ENCODE measurements at places on chromosomes 1 and 21.

GRCh38 chr1:169729991-169730390 lies 3.9 kb downstream of the SELE start:
- DNase-seq = no peak

DNA sequence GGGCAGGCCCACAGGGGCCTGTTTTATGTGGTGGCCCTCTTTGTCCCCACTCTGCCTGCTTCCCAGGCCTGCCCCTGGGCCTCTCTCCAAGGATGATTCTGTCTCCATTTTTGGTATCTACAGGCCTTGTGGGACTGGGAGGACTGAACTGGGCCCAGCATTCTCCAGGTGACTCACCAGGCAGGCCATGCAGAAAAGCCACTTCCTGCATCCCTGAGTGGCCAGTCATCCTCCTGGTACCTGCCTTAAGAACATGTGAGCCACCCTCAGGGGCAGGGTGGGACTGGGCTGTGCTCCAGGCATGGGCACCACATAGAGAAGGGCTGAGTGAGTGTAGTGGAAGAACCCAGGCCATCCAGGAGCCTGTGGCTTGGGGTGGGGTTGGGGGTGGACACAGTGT lies 20.0 kb upstream of the BCAR3 start:
- DNase-seq = no peak

DNA sequence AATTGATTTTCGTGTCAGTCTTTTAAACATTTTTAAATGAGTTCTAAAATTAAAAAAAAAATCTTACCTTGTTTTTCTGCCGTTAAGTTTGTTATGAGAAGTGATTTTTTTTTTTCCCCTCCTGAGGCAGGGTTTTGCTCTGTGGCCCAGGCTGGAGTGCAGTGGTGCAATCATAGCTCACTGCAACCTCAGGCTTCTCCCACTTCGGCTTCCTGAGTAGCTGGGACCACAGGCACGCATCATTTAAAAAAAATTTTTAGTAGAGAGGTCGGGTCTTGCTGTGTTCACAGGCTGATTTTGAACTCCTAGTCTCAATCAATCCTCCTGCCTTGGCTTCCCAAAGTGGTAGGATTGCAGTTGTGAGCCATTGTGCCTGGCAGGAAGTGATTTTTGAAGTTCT lies 41.1 kb downstream of the MTR start:
- DNase-seq = peak; percentile 44

GRCh38 chr1:211939876-211940468 lies 95.4 kb downstream of the INTS7 start:
- DNase-seq = no peak

DNA sequence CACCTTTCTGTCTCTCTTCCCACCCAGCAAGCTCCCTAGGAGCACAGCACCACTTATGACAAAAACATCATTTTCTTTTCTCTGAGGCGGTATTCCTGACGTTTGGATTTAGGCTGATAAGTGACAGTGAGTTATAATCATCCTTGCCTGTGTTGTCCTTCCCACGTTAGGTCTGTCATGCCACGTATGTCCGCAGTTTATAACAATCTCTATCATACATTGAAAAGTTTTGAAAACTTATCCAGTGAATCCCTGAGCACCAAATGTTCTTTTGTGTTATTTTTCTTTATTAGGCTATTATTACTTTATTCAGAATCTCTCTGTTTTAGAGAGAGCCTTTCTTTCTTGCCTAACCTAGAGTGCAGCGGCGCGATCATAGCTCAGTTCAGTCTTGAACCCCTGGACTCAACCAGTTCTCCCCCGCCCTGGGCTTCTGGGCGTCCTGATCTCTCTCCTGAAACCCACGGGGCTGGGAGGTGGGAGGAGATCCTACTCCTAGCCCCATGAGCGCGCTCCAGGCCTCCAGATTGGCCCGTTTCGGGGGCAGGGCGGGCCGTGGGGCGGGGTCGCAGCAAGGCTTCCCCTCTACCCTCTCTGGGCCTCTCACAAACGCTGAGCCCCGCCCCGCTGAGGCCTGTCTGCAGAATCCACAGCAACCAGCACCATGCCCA lies at the start of gene GSTM2:
Gene GSTM2, plus strand, starts transcription at position 606 of the 671 bp plus-strand sequence. Its CDS starts 59 bp downstream, at position 665.
- no peak for DNase-seq

- peak; percentile 16 for DNase-seq
These were observed 1.1 kb upstream of the TMEM167B start for GRCh38 chr1:109089242-109090015.

DNA sequence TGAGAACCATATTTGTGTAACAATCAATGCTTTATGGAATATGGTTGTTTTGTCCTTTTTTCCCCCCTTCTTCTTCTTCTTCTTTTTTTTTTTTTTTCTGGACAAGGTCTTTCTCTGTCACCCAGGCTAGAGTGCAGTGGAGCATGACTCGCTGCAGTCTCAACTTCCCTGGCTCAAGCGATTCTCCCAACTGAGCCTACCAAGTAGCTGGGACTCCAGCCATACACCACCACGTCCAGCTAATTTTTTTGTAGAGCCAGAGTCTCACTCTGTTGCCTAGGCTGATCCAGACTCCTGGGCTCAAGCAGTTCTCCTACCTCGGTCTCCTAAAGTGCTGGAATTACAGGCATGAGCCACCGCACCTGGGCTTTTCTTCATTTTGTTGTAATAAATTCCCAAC lies 86.7 kb downstream of the FMN2 start:
- DNase-seq = no peak

DNA sequence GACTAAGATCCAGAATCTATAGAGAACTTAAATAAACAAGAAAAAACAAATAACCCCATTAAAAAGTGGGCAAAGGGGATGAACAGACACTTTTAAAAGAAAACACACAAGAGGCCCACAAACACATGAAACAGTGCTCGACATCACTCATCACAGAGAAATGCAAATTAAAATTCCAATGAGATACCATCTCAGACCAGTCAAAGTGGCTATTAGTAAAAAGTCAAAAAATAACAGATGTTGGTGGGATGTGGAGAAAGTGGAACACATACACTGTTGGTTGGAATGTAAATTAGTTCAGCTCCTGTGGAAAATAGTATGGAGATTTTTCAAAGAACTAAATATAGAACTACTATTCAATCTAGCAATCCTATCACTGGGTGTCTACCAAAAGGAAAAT lies 143.1 kb downstream of the IFI44 start:
- no peak for DNase-seq

- no peak for DNase-seq
These were observed 78.0 kb downstream of the OBSCN start for GRCh38 chr1:228285661-228286504.

- DNase-seq = no peak
These were observed 25.9 kb upstream of the NID1 start for GRCh38 chr1:236090741-236091147.

GRCh38 chr1:219277304-219278105 lies 103.8 kb downstream of the LYPLAL1 start:
- DNase-seq = no peak

DNA sequence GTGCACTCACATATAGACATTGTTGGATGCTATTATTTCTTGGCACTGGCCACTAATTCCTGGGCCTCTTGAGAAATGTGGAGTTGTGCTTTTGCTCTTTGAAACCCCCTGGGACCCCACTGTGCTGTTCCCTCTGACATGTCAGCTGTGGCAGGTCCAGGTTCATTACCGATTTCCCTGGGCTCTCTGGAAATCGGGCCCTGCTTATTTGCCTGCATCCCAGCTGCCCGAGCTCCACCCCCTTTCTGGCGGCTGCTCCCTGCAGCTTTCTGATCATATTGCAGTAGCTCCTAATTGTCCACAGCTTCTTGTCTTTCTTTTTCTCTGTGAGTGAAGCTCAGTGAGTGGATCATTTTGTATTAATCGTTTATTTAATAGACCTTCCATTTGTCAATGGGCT lies 183.7 kb upstream of the FAM78B start:
- DNase-seq = no peak

GRCh38 chr21:21084179-21084578 lies 86.0 kb downstream of the NCAM2 start:
- DNase-seq = no peak

DNA sequence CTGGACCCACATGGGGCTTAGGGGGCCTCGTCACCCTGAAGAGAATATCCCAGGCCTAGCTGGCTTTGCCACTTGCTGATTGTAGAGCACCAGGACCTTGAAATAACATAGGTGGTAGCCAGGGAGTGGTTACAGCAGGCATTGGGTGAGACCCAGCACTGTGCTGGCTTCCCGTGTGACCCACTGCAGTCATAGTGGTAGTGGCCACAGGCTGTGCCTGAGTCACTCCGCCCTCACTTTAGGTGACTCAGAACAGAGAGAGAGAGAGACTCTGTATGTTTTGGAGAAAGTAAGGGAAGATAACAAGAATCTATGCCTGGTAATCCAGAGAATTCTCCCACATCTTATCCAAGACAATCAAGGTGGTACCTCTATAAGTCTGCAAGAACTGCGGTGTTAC lies 98.7 kb upstream of the LHX8 start:
- no peak for DNase-seq

- no peak for DNase-seq
These were observed 11.7 kb upstream of the OR14I1 start for GRCh38 chr1:248714248-248714647.

DNA sequence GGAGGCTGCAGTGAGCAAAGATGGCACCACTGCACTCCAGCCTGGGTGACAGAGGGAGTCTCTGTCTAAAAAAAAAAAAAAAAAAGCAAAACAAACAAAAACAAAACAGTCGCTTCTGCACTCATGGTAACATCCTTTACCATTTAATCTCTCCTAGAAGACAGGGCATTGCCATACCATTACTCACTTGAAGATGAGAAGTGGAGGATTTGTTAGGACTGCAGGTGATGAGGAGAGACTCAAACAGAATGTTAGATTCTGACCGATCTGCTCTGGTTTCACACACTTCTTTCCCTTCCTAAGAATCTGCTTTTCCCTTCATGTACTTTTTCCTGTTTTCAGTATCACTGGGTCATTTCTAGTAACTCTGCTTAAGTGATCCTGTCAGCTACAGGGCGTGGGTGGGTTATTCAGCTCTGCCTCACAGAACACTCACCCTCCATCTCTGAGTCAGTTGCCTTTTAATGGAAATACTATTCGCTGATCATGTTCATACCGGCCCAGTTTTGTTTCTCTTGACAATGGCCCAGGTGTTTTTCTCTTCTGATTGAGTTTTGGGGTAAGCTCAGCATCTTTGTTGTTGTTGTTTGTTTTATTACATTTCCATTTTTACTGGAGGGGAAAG lies 148.0 kb upstream of the ERG start:
- no peak for DNase-seq

- DNase-seq = no peak
These were observed 50.5 kb downstream of the DMAP1 start for GRCh38 chr1:44263568-44264450.

DNA sequence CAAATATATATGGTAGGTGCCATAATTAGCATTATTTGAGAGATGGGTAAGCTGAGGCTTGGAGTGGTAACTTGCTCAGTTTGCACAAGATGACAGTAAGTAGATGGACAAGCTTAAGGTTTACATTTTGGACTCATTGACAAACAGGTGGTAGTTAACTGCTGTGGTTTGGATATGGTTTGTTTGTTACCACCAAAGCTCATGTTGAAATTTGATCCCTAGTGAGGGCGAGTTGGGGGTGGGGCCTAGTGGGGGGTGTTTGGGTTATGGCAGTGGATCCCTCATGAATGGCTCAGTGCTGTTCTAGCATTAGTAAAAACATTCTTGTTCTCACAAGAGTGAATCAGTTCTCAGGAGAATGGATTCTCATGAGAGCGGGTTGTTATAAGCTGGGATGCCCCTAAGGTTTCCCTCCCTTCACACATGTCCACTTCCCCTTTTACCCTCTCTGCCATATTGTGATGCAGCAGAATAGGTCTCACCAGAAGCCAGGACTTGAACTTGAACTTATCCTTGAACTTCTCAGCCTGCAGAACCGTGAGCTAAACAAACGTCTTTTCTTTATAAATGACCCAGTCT lies 6.6 kb upstream of the PRRX1 start:
- no peak for DNase-seq

- no peak for DNase-seq
These were observed 8.8 kb upstream of the IGSF3 start for GRCh38 chr1:116676291-116676690.

GRCh38 chr1:243726806-243727502 lies 123.1 kb downstream of the AKT3 start:
- no peak for DNase-seq

- DNase-seq = no peak
These were observed 19.9 kb upstream of the WDR26 start for GRCh38 chr1:224454402-224455055.

GRCh38 chr1:73626326-73626725 lies 571.6 kb downstream of the LRRIQ3 start:
- no peak for DNase-seq

GRCh38 chr1:165632152-165632469 lies 1.1 kb downstream of the MGST3 start:
- no peak for DNase-seq

GRCh38 chr21:33660406-33660805 lies 18.1 kb downstream of the ITSN1 start:
- DNase-seq = peak; percentile 18

GRCh38 chr1:18010408-18010807 lies 97.2 kb upstream of the IGSF21 start:
- DNase-seq = no peak

DNA sequence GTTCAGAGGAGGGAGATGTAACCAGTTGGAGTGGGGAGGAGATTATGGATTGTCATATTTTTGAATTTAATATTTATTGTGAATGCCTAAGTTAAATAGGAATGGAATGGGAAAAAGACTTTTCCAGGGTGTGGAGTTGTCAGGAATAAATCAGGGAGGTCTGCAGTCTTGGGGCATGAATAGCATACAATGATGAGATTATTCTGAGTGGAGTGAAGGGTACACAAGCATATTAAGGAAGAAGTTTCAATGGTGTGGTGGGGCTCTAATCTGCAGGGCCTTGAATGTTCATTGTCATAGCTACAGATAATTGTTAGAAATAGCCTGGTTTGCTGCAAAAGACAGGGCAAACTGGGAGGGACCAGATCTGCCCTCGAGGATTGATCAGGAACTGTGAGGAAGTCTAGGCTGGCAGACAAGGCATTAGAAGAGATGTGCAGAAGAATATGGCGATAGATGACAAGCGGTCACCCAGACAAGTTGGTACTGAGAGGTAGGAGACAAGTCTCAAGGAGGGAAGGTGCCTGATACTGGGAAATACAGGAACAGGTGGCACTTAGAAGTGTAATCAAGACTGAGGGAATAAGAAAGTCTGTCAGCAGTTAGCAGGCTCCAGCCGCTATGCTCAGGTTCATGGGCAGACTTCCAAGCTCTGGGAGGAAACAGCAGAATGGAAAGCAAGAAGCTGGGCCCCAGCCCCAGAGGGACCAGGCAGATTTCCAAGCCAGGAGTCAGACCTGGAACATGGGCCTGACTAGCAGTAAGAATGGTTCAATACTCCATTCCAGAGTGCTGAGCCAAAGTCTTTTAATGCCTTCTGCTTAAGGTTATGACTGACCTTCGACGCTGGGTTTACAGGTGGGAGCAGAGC lies 20.9 kb upstream of the RGL1 start:
- no peak for DNase-seq

GRCh38 chr21:45643021-45643980 lies at the start of gene PCBP3:
Gene PCBP3 (plus strand): TSS chr21:45643725. CDS start chr21:45850086, 206,361 bp downstream.
- DNase-seq = peak; percentile 14

- no peak for DNase-seq
These were observed 146.9 kb downstream of the AJAP1 start for GRCh38 chr1:4801192-4801924.
